Stimulated activated CD4-positive, alpha-beta T cell treated with anti-CD3 and anti-CD28 coated beads, Interleukin-1b, Interleukin-23, amount 100 ng/mL, for 1 hour (primary cell): ENCODE measurements at places on chromosomes 16 and 17.

DNA sequence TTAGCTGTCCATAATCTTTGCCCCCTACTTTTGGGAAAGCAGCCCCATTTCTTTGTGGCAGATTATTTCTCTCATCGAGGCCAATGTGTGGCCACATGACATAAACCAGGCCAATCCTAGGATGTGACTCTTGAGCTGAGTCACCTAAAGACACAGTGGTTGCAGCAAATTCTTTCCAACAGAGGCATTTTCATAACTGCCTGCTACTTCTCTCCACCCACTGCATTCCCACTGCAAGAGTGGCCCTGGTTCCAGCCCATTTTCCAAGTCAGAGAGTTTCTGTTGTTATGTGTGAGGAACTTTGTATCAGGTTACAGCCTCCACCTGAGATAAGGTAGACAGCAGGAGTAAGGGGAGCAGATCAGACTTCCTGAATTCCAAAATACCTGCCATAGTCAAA is 195.2 kb downstream of the RGS9 start:
- no peak for DNase-seq

DNA sequence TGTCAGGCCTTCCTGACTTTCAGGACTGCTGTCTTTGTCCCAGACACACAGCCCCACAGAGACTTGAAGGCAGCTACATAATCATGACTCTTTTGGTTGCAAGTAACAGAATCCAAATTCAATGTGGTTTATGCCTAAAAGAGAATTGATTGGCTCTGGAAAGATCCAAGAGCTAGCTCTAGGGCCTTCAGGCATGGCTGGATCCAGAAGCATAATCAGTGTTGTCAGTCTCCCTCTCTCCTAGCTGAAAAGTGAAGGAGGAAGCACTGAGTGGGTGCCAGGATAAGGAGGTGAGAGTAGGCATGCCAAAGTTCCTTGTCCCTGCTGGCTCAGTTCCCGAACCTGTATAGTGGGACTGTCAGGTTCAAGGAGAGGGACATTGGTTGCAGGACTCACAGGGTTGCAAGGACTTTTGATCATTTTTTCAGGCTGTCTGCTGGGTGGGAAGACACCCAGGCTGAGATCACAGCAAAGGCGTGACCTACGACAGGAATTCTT is 25.5 kb downstream of the SNX20 start:
- no peak for DNase-seq

DNA sequence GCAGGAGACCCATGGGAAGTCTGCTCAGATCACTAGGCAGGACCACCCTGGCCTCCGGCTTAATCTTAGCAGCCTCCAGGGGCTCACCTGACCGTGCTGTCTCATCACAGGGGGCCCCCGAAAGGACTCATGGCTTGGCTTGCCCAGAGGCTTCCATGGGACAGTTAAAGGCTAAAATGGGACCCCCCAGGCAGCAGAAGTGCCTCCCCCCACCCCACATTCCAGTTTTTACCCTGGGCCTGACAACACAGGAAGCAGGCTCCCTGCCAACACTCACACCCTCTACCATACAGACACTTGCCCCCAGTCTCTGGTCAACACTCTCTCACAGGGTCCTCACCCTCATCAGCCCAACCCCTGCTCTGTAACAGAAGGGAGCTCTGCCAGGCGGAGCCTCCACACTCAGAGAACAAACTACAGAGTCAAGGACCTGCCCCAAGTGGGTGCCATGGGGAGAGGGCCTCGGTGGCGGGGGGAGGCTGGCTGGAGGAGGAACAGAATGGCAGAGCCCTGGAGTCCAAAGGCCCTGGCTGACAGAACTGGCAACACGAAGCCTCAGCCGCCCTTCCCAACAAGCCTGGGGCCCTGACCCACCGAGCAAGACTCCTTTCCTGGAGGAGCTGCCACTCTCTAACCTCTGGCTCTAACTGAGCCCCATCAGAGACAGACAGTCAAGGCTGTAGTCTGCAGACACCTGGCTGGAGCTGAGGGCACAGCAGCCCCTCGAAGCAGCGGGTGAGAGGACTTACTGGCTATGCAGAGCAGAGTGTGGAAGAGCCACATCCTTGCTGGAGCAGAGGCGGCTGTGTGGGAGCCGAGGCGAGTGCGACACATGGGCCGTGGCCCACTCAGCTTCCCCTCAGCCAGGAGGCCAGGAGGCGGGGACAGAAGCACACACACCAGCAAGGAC is at the start of gene ITGAE:
Gene ITGAE (minus strand): TSS at position 827 of the 910 bp plus-strand sequence. CDS start 44 bp downstream, at position 783.
- no peak for DNase-seq

- no peak for DNase-seq
Observed at GRCh38 chr17:41629826-41630670, 5.7 kb upstream of the KRT17 start.

- no peak for DNase-seq
Observed at GRCh38 chr16:85485379-85485778, 127.7 kb upstream of the GSE1 start.

- DNase-seq, result no peak
Observed at GRCh38 chr17:29622337-29623282, at the start of gene CORO6. CORO6 (minus strand) TSS chr17:29622912; CDS start chr17:29621421, 1,491 bp downstream.
